ENCODE measurements at places on chromosomes 12 and 14.

- DNase-seq: no peak
These were observed 39.7 kb downstream of the FOS start for GRCh38 chr14:75318353-75318752.

DNA sequence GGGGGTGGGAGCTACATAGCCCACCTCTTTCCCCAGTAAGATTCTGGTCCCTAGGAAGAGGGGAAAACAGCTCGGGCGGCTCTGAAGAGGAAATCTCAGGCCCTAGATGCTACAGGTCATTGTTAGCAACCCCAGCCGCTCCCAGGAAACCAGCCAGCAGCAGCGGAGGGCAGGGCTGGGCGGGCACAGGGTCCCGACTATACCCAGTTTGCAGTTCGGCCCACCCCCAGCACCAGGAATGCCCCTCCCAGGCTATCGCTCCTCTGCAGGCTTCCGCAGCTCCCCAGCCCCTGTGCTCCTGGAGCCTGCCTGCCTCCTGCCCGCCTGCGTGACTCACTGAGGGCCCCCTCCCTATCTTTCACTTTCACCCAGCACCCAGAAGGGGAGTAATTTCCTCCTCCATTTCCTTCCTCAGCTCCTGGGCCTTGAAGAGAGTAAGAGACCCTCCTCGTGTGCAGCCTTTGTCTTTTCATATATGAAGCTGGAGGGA lies 27.2 kb upstream of the PNMA1 start:
- DNase-seq: peak; percentile 85

DNA sequence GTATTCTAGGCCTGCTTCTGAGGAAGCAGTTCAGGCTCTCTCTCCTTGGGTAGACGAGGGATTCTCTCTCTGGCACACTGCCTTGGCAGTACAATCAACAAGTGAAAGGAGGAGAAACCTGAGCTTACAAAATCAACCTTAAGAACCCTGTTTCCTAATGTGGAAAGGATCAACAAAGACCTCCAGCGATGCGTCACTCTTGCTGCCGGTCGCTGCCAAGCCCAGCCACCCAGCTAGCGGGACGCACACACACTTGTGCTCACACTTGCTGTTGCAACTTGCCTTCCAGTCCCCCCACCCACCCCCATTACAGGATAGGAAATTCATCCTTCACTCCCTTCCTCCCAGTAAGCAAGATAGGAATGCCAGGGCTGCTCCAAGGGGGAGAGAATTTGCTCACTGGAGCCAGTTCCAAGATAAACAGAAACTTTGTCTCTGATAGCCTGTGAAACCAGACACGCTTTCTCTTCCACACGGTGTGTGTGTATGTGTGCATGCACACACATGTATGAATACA lies 144.3 kb downstream of the BCL11B start:
- no peak for DNase-seq

DNA sequence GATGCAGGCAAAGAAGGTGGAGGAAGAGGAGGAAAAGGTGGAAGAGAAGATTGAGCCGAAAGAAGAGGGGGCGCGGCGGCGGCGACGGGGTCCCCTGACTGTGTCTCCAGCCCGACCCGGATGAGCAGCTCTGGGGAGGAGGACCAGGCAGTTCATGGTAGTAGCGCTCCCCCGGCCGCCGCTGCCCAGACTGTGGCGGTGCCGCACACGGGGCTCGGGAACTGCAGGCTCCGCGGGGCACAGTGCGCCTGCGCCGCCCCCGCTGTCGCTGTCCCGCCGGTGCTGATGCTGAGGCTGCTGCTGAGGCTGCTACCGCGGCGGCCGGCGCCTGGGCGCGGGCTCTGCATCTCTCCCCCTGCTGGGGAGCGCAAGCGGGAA lies at the start of gene KCNH5:
KCNH5 (minus strand) TSS at position 225 of the 378 bp plus-strand sequence. CDS start 272 bp downstream, outside the sequence.
- peak; percentile 54 for DNase-seq

DNA sequence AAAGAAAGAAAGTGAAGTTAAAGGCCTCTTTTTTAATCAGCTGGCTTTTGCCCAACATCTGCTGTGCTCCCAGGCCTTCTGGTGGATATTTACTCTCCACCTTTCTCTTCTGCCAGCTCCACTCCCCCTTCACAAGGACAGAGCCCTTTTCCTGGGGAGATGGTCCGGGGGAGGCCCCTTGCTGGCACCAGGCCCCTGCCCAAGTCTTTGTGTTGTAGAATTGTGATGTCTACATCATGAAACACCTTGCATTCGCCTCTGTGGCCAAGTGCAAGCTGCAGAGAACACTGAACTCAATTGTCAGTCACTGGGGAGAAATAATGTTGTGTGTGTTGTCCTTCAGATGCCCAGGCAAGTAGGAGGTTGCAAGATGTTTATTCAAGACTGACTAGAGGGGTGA lies 150.3 kb downstream of the DPF3 start:
- no peak for DNase-seq

DNA sequence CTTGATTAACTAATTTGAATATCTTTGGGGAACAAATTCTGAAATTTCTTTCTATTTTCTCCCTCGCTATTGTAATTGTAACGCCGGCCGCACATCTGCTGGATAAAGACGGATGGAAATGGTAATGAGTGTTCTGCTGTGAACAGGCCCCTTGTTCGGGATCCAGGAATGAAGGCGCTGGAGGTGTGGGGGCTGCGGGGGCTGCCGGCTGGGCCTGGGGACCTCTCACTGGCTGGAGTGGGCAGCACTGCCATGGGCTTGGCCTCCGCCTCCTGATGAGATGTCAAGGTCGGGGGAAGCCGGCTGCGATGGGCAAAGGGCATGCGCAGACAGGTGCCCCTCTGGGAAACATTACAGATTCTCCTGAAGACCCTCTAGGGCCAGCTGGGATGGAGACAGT lies 175.4 kb downstream of the PHETA1 start:
- DNase-seq: no peak

DNA sequence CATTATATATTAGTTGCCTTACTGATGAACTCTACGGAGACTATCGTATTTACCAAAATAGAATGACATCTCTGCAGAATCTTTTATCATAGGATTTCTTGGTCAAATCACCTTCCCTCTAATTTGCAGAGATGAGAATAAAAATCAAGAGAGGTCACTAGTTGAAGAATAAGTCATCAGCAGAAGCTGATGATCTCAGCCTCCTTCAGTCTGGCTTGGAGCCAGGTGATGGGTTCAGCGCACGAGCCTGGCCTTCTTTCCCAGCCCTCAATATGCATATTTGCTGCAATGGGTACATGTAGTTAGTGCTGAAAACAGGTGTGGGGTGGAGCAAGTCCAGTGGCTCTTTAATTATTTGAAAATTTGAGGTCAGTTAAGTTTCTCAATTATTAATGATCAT lies 19.2 kb upstream of the EMP1 start:
- DNase-seq: no peak

DNA sequence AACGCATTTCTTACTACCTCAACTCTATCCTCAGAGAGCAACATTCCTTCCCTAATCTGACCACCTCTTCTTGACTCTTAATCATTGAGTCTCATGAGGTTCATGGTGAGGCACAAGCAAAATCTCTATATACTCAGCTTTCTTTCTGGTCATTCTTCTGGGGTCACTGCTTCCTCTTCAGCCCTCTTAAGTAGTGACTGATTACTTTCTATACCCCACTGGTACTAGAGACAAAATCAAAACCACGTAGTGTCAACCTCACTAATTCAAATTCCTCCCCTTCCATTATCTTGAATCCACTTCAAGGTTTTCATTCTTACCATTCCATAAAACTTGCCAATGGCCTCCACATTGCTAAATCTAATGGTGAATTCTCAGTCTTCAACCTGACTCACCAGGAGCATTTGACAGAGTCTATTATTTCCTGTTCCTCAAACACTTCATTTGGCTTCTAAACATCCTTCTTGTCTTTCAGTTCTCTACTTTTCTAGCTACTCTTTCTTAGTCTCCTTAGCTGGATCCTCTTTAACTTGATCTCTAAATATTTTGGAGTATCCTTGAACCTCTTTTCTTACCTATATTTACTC lies 6.8 kb downstream of the WDHD1 start:
- no peak for DNase-seq

- DNase-seq: no peak
These were observed 14.8 kb upstream of the PLA2G1B start for GRCh38 chr12:120342175-120343038.

GRCh38 chr12:33383503-33383902 lies 56.1 kb downstream of the SYT10 start:
- no peak for DNase-seq

GRCh38 chr14:49875640-49876198 lies 17.2 kb upstream of the ARF6 start:
- DNase-seq: no peak

- DNase-seq: no peak
These were observed 96.1 kb downstream of the EML1 start for GRCh38 chr14:99889268-99889667.

- DNase-seq: peak; percentile 14
These were observed 28.7 kb downstream of the NKX2-8 start for GRCh38 chr14:36553656-36554260.

GRCh38 chr12:69337311-69338090 lies 10.7 kb upstream of the LYZ start:
- DNase-seq: no peak

DNA sequence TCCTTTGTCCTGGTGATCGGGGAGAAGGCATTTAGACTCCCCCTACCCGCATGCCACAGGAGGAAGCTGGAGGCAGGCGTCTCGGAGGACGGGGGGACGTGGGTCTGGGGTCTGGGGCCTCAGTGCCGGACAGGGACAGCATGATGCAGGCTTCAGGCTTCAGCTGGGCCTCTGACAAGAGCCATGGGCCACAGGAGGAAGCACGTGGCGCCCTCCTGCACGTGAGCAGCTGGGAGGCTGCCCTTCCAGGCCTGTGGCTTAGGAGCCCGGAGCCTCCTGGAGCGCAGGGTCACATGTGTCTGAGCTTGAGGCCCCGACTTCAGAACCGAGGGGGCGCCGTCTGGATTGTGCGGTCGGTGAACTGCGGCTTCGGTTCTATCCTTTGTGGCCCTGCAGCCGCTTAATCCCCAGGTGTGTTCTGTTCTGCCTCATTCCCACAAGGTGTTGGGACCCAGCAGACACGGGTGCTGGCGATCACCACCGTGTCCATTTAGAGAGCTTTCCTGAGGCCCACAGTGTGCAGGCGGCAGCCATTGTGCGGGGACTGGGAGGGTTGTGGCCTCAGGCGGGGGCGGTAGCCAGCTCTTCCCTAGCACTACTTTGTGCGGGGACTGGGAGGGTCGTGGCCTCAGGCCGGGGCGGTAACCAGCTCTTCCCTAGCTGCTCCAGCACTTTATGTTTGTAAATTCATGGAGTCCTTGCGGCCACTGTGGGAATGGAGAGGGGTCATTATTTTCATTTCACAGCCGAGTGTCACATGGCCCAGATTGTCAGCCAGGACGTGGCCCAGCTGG lies 150.2 kb downstream of the ADGRD1 start:
- DNase-seq: no peak

- DNase-seq: no peak
These were observed 61.7 kb upstream of the DLK1 start for GRCh38 chr14:100664841-100665510.

GRCh38 chr14:68977718-68978171 lies 1.4 kb downstream of the ACTN1 start:
- peak; percentile 73 for DNase-seq

- no peak for DNase-seq
These were observed 1.7 kb downstream of the NUDT4 start for GRCh38 chr12:93379326-93379980.

DNA sequence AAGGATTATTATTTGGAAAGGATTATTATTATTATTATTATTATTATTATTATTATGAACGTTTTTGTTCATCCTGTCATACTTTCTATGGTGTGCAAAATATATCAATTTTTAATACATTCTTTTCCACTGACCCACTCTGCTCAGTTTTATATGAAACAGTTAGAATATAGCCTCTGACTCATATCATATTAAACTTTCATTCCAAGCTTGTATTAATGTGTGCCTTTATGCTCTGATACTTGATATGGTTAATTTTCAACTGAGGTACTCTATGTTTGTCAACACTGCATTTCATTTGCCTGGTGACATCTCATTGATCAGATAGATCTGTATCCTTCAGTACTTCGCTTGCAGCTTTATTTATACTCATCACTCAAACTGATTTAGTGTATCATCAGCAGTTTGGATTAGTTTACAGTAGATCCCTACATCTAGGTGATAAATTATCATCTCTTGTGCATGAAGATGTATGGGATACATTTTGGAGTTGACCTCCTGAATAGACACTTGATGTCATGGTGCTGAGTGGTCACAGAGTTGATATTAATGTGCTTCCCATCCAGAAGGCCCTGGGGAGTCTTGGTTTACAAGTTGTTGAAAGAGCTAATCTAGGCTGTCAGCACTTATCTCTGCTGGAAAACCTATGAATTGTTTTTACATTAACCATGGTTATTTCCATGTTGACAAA lies 271.8 kb downstream of the TRHDE start:
- DNase-seq: no peak

DNA sequence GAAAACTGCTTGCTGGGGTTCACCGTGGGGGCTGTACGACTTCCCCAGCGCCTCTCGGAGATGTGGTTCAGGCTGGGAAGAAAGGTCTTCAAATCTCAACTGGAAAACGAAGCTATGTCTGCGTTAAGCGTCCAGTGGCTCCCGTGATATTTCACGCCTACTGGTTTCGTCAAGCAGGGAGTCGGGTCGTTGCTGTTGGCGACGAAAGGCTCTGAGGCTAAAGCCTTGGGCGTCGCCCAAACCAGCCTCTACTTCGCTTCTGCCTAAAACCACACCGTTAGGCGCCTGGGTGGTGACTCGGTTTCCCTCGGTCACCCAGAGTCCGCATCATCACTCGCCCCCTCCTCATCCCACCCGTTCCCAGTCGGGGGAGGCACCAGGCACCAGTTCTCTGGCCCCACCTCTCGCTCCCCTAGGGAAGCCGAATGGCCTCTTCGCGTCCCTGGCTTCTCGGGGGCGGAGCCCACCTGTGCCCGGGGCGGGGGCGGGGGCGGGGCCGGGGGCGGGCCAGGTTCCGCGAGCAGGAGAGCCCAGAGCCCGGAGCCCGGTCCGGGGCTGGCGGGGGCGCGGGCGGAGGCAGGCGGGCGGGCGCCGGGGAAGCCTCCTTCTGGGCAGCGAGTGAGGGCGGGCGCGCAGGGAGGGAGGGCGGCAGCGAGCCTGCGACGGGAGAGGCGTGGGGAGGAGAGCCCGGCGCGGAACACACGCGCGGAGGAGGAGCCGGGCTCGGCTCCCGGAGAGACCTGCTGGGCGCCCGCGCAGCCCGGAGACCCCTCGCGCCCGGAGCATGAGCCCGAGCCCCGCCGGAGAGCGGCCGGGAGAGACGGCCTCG lies at the start of gene B4GALNT3:
B4GALNT3 (plus strand) TSS at position 510 of the 829 bp plus-strand sequence. CDS start 438 bp downstream, outside the sequence.
- peak; percentile 63 for DNase-seq

- no peak for DNase-seq
These were observed 6.3 kb upstream of the NRIP2 start for GRCh38 chr12:2841056-2841650.

DNA sequence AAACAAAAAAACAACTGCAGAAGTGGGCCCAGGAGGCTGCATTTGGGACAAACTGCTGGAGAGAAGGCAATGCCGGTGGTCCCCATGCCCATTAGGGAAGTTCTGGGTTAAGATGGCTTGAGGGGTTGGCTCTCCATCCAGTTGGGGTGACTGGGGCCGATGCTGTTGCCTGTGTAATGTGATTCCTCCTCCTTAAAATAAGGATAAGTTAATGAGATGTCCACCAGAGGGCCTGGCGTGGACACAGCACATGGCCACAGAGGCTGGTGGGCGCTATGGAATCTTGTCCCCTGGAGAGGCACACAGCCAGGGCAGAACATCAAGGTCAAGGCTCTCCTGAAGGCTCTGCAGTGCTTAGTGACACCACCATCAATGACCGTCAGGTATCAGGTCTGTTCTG lies 1.0 kb upstream of the TESC start:
- DNase-seq: peak; percentile 19
